ENCODE measurements at places on chromosomes 7 and 10.

DNA sequence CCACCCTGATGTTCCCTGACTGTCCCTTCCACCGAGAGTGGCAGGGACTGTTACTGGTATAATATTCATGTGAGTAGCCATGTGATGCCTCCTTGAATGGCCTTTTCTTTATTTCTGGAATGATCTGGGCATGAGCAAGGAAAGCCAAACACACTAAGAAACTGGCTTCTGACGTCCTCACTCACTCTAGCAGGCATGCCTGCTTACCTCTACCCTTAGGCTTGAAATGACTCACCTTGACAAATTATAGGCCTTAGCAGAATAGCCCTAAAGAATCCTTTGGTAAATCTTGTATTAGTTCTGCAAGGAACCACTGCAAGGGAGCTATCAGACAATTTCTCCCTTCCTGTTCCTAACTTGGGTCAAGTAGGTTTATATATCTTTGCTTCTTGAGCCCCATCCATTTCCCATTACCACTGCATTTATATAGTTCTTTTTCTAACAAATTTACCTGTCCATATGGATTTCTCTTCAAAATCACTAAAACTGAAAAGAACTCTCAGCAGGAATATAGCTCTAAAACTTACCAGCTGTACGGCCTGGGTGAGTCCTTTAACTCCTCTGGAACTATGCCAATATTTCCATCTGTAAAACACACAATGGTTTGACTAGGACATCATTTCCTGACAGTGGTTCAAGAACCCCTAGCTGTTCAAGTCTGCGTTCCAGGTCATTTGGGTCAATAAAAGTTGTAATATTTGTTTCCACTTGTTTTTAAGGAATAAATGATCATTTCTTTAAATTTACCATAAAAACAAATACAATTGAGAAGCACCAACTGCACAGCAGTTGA, 13.0 kb upstream of the NDUFA5 start:
- DNase-seq = no peak

DNA sequence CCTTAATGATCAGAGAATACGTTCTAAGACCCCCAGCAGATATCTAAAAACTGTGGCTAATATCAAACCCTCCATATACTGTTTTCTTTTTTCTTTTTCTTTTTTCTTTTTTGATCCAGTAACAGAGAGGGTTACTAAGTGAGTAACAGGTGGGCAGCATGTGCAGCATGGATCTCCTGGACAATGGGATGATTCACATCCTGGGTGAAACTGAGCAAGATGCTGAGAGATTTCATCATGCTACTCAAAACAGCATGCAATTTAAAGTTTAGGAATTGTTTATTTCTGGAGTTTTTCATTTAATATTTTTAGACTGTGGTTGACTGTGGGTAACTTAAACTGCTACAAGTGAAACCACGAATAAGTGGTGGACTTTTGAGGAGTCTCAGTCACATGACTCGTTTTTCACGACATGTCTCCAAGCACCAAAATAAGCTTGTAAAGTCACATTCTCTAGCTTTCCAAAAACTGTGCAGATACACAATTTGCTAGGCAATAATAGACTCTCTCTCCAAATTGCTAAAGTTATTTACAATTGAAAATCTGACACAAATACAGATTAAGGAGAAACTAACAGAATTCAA, 716.2 kb downstream of the NXPH1 start:
- DNase-seq = no peak

DNA sequence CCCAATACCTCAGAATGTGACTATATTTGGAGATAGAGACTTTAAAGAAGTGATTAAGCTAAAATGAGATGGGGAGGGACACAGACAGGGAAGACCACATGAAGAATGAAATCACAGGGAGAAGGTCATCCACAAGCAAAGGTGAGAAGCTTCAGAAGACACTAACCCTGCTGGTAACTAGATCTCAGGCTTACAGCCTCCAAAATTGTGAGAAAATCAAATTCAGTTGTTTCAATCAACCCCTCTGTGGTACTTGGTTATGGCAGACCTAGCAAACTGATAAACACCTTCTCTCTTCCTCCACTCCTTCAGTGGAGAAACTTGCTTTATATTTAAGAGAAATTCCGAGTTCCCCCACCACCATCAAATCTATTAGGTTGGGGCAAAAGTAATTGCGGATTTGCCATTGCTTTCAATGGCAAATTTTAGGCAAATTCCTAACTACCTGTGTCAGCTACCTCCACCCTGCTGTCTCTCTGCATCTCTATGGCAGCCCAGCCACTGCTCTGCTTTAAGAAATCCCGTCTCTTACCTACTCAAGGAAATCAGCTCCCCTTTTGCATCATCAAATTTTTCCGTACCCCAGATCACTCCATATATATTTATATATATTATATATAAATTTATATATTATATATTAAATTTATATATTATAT, 38.2 kb downstream of the SEMA3E start:
- no peak for DNase-seq

DNA sequence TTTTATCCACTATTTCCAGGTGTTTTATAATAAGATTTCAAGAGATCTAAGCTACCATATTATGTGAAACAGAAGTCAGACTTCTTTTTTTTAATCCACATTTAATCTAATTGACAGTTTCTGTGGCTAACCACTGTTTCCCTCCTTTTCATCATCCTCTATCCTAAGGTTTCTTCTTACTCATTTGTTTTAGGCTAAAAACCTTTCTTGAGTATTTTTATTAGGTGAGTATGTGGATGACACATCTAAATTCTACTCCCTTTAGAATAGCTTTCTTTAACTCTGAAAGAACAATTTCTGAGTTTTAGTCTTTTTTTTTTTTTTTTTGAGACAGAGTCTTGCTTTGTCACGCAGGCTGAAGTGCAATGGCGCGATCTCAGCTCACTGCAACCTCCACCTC, 62.7 kb downstream of the NPY start:
- no peak for DNase-seq

- DNase-seq = no peak
Observed at GRCh38 chr10:118102121-118102520, 55.4 kb upstream of the RAB11FIP2 start.

DNA sequence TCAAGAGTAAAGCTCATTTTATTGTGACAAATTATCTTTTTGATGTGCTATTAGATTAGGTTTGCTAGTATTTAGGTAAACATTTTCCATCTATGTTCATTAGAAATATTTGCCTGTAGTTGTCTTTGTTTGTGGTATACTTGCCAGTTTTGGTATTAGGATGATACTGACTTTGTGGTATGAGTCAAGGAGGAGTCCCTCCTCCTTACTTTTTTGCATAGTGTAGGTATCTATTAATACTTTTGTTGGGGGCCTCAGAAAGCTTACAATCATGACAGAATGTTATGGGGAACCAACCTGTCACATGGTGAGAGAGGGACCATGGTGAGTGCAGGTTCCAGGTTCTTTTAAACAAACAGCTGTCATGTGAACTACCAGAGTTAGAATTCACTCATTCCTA, 102.1 kb downstream of the ZWINT start:
- DNase-seq = no peak

Measured in CD4-positive, alpha-beta T cell treated with Interleukin-12 subunit alpha and Interleukin-12 subunit beta, for 1 hour (primary cell).